ENCODE measurements at places on chromosomes 11 and 22.

GRCh38 chr11:45672593-45672992, 7.2 kb upstream of the CHST1 start:
- no peak for DNase-seq

DNA sequence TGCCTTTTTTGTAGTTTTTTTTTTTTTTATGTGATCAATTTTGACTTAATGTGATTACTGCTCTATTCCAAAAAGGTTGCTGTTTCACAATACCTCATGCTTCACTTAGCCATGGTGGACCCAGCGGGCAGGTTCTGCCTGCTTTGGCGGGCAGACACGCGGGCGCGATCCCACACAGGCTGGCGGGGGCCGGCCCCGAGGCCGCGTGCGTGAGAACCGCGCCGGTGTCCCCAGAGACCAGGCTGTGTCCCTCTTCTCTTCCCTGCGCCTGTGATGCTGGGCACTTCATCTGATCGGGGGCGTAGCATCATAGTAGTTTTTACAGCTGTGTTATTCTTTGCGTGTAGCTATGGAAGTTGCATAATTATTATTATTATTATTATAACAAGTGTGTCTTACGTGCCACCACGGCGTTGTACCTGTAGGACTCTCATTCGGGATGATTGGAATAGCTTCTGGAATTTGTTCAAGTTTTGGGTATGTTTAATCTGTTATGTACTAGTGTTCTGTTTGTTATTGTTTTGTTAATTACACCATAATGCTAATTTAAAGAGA, 12.5 kb downstream of the CCND1 start:
- no peak for DNase-seq

DNA sequence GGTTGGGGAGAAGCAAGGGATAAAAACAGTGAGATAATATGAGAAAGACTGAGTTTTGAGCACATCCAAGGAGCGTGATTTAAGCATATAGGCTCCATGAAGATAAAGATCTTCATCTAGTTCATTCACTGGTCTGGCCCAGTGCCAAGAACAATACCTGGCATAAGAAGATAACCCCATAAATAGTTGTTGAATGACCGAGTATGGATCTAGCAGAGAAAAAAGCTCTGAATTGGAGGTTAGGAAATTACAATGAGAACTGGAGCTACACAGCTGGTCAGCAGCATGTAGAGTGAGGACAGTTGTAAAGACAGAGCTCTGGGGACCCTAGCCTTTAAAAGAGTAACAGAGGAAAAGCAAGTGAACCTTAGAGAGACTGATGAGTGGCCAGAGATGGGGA, 33.0 kb upstream of the PAK1 start:
- no peak for DNase-seq

DNA sequence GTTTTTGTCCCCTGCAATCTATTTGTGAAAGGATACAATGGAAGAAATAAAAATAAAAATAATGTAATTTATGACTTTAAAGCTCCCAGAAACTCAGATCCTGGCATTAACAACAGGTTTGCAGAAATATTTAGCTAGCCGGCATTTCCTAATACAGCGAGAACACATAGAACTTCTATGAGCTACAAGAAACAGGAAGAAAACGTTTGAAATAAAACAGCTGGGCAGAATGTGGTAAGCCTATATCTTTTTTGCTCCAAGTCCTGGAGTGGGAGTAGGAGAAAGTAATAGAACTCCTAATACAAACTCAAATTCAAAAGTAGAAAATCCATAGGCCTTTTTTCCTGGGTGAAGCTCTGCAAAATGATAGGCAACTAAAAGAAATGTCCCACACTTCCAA, 29.6 kb upstream of the FIBIN start:
- no peak for DNase-seq

GRCh38 chr22:40258501-40258915, 80.8 kb downstream of the TNRC6B start:
- no peak for DNase-seq

GRCh38 chr11:120363436-120363835, 27.2 kb downstream of the ARHGEF12 start:
- no peak for DNase-seq

DNA sequence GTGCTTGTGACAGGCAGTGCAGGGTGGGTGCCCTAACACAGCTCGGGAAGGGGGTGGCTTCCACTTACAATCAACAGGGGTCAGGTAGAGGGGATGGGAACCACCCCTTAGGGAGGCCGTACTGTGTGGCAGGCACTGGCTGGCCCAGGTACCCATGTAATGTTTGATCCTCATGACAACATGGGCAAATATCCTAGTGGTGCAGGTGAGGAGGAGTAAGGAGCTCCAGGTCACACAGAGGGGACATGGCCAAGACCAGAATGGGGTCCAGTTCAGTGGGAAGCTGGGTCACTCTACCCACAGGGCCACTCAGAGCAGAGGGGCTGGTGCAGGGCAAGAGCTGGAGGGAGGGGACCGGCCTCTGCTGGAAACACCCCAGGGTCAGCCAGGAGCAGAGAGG, 3.1 kb downstream of the APOL4 start:
- no peak for DNase-seq

DNA sequence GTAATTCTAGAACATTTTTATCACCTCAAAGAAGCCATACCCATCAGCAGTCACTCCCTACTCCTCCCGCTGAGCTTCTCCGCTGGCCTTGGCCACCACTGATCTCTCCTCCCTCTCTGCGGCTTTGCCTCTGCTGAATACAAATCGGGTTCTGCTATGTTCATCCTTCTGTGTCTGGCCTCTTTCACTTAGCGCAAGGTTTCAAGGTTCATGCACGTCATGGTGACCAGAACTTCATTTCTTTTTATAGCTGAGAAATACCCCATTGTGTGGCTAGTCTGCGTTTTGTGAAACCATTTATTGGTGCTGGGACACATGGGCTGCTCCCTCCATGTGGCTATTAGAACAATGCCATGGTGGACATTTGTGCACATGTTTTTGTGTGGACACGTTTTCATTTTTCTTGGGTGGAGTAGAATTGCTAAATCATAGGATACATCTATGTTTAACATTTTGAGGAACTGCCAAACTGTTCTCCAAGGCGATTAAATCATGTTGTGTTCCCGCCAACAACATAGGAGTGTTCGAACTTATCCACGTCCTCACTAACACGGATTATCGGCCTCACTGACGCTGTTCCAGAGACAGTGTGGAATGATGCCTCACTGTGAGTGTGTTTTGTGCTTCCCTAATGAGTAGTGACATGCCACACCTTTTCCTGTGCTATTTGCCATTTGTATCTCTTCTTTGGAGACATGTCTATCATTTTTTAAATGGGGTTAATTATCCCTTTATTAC, 24.2 kb upstream of the KRTAP5-6 start:
- no peak for DNase-seq

DNA sequence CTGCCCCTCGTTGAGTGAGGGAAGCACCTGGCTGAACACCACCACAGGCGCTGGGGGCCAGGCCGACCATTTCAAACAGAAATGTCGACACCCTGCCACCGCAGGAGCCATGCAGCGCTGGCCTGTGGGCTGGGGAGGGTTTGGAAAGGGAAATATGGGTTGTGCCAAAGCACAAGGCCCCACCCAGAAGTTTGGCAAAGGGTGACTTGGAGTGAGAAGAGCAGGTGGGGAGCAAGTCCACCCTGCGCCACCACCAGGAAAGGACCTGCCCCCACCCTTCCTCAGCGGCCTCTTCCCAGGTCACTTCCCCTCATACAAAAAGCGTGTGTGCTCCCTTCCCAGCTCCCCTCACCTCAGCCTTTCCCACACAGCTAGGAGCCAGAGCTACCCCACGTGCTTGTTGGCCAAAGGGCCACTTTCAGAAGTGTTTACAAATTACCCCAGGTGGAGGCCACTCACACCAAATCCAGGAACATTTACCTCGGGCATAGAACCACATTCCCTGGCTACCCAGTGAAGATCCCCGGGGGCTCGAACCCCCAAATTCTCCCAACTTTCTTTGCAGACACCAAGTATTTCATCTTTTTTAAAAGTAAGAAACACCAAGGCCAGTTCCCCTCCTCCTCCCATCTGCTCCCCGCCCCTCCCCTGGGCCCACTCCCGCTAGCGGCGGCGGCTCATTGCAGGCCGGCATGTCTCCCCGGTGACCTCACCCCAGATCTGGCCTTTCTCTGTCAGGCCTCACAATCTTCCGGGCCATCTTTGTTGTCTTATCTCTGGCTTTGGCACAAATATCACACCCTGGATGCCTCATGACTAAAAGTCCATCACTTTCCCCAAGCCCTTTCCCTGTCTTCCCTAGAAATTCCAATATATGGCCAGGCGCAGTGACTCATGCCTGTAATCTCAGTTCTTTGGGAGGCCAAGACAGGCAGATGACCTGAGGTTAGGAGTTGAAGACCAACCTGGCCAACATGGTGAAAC, 20.5 kb upstream of the SCGB1A1 start:
- no peak for DNase-seq

GRCh38 chr22:28254396-28254795, 335.3 kb upstream of the PITPNB start:
- no peak for DNase-seq

DNA sequence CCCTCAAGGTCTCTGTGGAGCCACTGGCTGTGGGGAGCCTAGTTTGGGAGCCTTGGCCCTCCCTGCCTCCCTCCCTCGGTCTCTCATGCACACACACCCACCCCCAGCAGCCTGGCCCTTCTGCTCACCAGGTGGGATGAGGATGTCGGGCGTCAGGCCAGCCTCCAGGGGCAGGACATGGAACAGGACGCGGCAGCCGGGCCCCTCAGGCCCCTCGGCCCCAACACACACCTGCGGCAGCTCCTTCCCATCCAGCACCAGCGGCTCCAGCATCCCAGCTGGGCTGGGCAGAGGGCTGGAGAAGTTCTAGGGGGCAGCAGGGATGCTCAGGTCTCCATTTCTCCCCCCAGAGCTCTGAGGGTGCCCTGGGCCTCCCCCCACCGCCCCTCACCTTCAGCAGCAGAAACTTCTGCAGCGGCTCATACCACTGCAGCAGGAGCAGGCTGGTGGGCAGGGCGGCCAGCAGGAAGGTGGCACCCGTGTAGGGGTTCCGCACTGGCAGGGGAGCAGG, 11.2 kb downstream of the MAP4K2 start:
- no peak for DNase-seq

DNA sequence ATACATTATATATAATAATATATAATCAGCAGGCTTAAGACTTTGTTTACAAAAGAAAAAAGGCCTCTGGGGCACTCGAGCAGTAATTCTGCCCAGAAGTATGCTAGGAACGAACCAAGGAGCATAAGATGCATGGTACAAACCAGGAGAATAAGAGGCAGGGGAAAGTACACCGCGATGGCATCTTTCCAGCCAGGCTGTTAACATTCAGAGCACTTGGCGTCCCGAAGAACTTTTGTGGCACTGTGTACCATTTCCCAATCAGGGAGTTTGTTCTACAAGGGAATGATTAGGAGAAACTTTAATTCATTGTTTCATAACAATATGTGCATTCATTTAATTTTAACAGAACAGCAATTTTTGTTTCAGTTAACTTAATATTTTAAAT, 125.1 kb downstream of the WT1 start:
- no peak for DNase-seq

DNA sequence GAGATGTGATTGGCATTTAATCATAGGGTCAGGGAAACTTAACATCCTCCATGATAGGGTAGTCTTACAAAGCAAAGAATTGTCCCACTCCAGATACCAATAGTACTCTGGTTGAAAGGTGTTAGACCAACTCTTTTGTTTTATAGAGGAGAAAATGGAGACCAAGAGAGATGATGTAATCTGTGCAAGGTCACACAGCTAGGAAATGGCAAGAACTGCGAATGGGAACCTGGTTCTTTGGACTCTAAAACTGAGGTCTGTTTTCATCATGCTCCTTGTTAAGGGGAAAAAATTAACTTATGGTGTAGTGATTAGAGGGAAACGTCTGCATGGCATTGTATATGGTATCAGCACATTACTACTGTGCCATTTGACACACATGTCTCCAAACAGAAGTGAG, 171.1 kb downstream of the COMMD9 start:
- DNase-seq, result no peak

DNA sequence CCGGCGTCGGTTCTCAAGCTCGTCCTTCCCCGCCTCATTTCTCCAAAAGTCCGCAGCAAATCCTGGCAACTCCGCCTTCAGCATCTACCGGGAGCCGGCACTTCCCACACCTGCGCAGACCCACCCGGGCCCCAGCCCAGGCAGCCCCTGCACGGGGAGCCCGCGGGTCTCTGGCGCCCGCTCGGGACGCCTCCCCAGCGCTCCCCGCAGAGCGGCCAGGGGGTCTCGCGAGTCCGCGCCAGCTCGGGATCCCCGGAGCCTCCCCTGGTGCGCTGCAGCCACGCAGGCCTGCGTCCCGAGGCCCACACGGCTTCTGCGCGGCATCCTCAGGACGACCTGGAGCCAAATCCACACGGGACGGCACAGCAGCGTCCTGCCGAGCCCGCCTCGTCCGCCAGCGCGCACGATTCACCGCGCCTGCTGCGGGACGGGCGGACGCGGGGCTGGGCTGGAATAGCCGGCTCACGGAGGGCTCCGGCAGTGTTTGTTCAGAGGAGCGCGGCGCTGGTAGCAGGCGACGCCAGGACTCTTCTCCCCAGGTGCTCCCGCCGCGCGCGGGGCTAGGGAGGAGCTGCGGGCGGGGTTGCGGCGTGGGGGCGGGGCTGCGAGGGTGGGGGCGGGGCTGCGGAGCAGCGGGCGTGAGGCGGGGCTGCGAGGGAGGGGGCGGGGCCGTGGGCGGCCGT, 816 bp upstream of the PHRF1 start:
- DNase-seq, result no peak

DNA sequence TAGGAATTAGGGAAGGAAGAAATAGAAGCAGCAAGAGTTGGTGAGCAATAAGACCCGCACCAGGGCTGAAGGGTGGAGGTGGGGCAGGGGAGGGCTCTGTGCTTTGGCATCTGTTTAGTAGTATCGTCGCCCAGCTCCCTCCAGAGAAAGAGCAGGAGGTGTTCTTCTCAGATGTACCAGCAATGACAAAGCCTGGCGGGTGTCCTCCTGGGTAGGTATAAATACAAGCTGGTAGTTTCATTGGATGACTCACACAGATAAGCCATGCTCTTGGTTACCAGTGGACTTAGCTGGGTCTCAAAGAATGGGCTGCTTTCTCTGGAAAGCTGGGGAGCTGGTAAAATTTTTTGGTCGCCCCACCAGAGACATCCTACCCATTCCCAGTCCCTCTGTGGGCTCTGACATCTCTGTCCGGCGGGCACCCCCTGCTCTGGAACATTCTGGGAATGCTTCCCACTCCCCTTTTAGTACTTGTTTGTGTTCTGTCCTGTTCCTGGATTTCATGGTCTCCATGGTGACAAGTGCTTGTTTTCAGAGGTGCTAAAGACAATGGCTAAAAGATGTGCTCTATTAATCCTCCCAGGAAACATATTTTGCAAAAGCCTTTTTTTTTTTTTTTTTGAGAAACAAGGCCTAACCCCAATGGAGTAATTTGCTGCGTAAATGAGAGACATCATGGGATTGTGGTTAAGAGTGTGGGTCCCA, 15.4 kb upstream of the TUBA8 start:
- DNase-seq, result no peak

GRCh38 chr22:17091851-17092250, 7.1 kb downstream of the IL17RA start:
- no peak for DNase-seq

DNA sequence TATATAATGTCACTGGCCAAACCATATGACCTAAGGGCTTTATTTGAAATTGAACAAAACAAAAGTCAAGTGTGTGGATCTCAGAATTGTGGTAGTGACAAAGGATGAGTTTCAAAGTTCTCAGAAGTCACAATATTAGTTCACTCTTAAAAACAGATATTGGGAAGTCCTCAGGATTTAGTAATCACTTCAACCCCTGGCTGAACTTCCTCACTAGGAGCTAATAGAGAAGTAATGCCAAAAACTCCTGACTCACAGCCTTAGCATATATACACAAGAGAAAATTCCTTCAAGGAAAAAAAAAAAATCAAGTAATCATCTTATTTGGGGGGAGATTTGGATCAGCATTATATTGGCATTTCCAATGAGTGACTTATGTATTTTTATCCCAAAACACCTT, 75.6 kb upstream of the APOA1 start:
- DNase-seq, result no peak
